Psoas muscle (tissue), 8 donors: ENCODE measurements at places on chromosomes 12 and 14. TPM values are rescaled to one million over a fixed set of nuclear protein-coding genes. Genes with fewer than 3 reads are reported as not detected.

SERPINA9 gene
- not detected for total RNA-seq

DNA sequence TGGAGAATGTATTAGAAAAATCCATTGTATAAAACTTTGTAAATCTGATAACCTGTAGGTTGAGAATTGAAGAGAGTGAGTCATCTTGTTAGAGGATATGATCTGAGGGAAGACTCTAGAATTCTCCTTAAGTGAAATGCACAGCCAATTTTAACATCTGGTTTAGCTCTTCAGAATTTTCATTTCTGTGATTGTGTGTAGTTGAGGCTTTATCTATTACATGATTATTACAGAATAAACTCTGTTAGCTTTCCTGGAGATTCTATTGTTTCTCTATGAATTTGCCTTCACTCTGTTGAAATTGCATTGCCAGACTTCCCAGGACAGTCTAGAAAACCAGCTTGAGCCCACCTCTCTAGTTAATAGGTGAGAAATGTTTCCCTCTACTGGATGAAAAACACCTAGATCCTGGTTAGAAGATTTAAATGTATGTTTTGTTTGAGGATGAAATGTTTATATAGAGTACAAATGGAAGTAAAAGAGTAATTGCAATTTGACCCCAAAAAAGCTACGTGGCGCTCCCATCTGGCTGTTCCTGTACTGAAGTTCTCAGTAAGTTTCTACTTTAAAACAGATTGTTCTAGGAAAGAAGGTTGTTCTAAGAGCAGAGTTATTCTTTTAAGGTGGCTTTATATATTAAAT is 2.9 kb downstream of the NUDT4 start:
- DNase-seq, result no peak

DNA sequence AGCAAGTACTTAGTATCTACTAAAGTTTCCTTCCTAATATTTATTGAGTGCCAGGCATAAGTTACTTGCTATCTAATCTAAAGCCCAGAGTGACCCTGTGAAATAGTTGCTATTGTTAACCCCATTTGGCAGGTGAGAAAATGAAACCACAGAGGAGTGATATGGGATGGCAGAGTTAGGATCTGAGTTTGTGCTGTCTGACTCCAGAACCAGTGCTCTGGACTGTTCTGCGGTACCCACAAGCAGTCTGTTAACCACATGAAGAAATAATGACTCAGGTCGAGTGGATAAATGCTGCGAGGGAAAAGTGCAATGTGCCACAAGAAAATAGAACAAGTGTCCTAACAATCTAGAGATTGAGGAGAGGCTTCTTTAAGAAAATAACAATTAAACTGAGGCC is 60.7 kb upstream of the GZMB start:
- no peak for DNase-seq

- DNase-seq, result no peak
Measured at GRCh38 chr12:58450868-58451482, 469.3 kb downstream of the LRIG3 start.

GRCh38 chr14:104706733-104707607 is 17.1 kb upstream of the ADSS1 start:
- no peak for DNase-seq

- DNase-seq, result no peak
Measured at GRCh38 chr14:93780813-93781400, 7.4 kb downstream of the PRIMA1 start.

OS9 gene
- total RNA-seq, result 63.8 TPM

TMEM106C gene
- total RNA-seq, result 10.5 TPM

CHGA gene
- not detected for total RNA-seq

DNA sequence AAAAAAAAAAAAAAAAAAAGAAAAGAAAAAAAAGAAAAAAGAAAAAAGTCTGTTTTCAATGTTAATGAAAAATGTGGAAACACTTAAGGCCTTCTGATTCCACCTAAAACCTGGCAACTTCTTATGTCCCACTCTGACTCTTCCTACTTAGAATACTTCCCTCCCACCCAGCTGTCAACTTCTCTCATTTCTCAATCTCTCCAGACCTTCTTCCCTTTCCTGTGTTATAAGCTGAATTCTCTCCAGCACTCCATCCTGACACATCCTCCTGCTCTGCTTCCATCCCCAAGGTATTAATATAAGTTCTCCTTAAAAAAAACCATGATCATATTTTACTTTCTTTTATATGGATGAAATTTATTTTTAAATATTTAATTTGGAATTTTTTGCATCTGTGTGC is 20.3 kb upstream of the TMTC1 start:
- DNase-seq, result no peak

RIN3 gene
- 8.7 TPM for total RNA-seq

- no peak for DNase-seq
Measured at GRCh38 chr12:117646520-117646919, 285.1 kb upstream of the NOS1 start.

GRCh38 chr12:80598004-80598606 is 109.3 kb upstream of the MYF6 start:
- no peak for DNase-seq

DNA sequence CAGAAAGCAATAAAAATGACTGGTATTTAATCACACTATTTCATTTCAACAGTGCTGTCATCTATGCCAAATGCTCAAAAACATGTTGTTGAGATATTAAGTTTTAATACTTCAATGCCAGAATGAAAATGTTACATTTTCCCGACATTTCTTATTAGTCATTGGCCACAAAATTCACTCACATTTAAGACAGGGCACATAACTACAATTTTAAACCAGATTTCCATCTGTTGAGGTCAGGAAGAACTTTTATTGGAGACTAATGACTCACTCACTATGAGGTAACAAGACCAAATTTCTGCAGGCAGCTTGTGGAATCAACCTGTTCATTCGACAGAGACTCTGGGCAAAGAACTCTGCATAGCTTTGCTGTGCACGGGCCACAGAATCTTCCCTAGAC is 36.8 kb downstream of the PPTC7 start:
- DNase-seq, result no peak

DNA sequence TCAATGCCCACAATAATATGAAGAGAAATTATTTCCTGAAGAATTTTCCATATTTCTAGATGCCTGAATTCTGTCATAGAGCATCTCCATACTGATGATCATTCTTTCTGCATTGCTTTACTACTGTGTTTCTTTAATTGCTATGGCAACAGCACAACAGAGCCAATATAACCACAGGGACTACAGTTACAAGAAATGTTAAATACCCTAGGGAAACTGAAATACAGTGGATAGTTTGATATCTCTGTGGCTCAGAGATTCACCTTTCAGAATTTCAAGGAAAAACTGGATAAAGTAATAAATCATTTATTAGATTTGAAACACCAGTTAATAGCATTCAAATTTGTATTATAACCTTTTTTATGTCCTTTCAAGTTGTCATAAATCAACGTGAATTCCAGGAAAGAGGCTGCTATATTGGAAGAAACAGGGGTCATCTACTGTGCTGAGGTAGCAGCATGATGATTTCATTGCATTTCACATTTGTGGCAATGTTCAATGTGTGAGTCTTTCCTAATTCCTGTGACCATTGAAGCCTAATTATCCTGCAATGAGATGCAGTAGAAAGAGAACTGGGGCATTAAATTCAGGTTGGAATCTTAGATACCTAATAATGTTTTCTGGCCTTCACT is 267.1 kb downstream of the LRFN5 start:
- no peak for DNase-seq

DNA sequence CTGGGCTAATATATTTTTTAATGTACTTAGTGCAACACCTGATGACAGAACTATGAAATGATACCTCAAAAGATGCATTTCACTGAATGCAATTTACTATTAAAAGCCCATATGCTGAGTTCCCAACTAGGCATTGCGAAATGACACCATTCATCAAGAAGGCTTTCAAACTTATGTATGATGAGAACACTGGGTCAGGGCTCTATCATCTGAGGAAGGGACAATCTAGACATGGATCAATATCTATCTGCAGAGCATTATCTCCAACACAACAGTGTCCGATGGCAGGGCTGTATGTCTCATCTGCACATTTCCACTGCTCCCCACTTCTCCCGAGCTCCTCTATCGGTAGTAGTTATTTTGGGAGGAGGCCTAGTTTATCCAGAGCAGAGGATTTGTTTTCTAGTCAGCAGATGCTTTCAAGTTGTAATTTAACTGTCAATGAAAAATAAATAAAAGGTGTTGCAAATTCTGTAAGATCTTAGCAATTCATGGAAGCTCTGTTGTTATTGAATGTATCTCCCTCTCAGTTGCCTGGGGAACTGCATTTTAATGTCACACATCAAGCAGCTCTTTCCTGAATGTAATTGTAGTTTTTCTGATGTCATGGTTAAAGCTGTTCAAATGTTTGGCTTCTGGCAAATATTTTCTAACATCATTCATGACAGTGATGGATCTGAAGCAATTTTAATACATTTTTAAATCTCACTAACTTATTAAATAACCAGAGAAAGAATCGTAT is 7.4 kb upstream of the GCH1 start:
- DNase-seq, result no peak

CPSF6 gene
- total RNA-seq, result 36.6 TPM

HOXC11 gene
- total RNA-seq, result 0.34 TPM

NPFF gene
- not detected for total RNA-seq

REP15 gene
- total RNA-seq, result 2.7 TPM

DNA sequence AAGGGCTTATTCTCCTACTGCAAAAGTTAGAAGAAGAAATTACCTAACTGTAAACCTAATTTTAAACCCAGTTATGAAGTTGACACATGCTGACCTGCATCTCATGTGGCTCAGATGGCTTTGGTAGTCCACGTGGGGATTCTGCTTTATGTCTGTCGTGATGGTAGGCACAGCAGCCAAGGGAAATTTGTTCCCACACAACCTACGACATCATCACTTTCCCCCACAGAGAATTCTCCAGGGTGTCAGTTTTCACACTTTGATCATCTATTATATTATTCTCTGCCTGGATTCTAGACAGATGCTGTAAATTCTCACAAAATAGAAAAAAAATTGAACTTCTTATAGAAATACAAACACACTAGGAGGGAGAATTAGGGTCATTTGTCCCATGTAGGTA is 70.6 kb downstream of the PTHLH start:
- DNase-seq, result no peak

DNA sequence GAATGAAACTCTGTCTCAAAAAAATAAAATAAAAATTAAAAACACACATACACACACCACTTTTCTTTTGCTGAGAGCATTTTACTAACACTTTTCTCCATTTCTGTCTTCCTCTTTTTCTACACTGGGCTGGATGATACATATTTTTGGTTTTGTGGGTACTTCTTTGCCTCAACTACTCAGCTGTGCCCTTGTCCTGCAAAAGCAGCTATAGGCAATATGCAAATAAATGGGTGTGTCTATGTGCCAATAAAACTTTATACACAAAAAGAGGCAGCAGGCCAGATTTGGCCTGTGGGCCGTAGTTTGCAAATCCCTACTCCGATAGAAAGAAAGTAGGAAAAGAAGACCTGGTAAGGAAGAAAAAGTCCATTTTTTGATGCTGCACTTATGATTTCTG is 6.5 kb downstream of the CLMN start:
- DNase-seq, result no peak

- DNase-seq, result no peak
Measured at GRCh38 chr12:59030415-59030814, 110.1 kb upstream of the LRIG3 start.

- DNase-seq, result no peak
Measured at GRCh38 chr12:12999271-12999958, 650 bp downstream of the HEBP1 start.

RNASE3 gene
- total RNA-seq, result not detected

APEX1 gene
- 61.1 TPM for total RNA-seq

SLCO1C1 gene
- total RNA-seq, result not detected

CD69 gene
- total RNA-seq, result 0.22 TPM
